ENCODE measurements at places on chromosomes 3 and 15.

- no peak for DNase-seq
Observed at GRCh38 chr3:106421909-106422308, 553.1 kb upstream of the CBLB start.

- DNase-seq = no peak
Observed at GRCh38 chr3:71022551-71023335, 560.8 kb downstream of the FOXP1 start.

DNA sequence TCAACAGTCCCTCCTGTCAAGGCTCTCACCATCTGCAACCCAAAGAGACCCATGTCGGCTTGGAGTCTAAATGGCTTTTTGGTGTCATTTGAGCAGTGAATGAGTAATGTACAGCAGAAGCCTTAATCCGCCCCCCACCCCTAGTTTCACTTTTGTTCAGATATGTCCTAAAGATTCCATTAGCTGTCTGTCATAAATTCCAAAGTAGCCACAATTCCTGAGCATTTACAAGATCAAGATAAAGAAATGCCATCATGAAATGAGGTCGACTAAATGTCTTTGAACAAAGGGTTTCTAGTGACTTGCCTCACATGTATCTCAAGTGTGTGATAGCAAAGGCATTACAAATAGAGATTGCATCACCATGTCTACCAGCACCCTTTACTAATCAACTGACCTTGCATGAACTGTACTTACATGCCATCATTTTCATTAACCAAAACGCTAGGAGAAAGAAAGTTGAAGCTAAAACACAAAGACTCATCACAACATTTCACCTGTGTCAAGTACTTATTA is 123.8 kb upstream of the PHLDB2 start:
- DNase-seq = no peak

DNA sequence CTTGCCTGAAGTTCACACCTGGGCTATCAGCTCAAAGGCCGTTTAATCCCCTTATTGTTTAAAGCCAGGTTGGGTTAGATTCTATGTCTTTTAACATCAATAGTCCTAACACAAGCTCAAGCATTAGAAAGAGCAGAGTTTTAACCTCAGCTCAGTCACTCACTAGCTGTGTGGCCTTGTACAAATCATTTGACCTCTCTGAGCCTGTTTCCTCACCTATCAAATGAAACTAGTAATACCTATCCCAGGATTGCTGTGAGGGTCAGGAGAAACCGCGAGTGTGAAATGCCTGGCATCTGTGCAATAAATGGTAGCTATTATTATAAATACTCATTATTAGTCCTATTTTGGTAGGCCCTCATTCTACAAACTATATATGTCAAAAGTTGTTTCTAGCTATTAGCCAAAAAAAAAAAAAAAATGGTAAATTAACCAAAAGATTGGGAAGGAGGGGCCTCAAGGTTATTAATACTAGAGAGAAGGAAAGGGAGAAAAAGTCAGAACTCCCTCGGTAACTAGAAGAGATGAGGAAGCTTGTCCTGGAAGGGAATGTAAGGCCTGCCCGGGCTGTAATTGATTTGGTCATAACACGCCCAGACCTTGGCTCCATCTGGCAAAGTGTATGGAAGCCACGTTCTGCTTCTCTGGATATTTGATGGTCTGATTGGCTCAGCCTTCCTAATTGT is 510.5 kb upstream of the PROK2 start:
- DNase-seq = no peak

DNA sequence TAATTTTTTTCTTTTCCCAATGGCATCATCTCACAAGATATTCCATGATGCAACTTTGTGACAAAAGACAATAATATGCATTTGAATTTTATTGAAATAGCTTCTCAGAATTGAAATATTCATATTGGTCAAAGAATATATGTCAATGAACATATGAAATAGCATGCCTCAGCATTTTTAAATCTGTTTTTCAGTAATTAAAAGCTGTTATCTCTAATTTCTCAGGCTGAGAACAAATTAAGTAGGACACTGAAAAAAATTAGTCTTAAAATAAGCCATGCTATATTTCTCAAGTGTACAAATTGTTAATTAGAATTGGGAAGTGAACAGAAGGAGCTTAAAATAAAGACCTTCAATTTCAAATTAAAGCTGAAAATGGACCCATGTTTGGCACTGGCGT is 570.1 kb downstream of the MFSD1 start:
- DNase-seq = no peak

DNA sequence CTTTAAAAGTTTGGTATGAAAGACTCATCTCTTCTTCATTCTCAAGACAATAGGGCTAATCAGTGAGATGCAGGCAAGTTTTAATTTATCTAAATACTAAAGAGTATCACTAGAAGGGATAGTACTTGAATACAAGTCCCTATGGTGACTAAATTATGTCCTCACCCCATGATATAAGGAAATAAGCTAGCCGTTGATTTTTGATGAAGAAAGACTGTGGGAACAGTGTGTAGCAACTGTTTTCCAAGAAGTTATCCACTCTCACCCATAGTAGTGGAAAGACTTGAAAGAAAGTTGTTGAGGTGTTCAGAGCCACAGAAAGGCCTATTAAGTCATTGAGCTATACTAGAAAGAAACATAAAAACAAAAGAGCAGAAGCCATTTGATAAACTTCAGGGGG is 36.7 kb downstream of the PIK3CA start:
- no peak for DNase-seq

- DNase-seq = no peak
Observed at GRCh38 chr15:28927043-28927442, 41.3 kb downstream of the APBA2 start.

GRCh38 chr15:79051029-79051428 is 39.6 kb downstream of the RASGRF1 start:
- DNase-seq = no peak

DNA sequence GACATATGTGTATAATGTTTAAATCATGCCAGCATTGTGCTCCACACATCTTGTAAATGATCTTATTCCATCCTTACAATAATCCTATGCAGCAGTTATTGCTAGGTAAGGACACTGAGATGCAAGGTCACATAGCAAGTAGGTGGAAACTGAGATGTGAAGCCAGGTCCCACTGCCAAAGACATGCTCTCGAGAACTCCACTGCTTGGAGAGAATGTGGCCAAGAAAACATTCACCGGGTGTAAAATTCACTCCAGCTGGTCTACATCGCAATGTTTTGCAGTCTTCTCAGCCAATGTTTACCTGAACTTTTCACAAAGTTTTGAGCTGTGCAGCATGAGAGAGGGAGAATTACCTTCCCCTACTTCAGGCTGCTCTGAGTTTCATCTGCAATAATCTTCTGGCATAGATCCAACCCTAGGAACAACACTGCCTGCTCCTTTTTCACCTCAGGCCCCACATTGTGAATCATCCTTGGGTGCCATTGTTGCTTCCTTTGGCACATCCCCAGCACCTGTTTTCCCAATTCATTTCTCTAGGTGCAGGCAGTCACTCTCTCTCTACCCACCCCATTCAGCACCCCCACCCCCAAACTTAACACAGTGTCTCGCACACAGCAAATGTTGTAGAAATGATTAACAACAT is 53.5 kb upstream of the PRTG start:
- DNase-seq = no peak

- DNase-seq = no peak
Observed at GRCh38 chr3:152264378-152264777, 4.4 kb upstream of the MBNL1 start.

GRCh38 chr3:113590983-113591382 is 58.6 kb downstream of the SIDT1 start:
- no peak for DNase-seq

- DNase-seq = no peak
Observed at GRCh38 chr15:78739996-78740903, 71.0 kb downstream of the ADAMTS7 start.

DNA sequence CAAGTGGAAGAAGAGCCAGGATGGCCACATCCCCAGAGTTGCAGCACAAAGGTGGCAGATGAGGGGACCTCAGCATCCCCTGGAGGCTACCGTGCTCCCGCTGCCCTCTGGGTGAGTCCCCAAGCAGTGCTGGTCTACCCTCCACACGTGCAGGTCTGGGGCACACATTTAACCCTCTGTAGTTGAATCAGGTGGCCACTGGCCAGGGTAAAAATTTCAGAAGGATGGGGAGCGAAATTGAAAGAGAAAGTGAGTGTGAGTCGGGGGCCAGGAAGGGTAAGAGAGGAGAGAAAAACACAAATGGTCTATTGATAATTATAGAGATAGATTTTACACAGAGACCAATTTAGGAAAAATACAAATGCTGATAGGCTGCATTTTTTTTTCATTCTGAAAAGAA is 139.5 kb upstream of the EIF1B start:
- no peak for DNase-seq

- no peak for DNase-seq
Observed at GRCh38 chr3:49519296-49519695, 35.0 kb upstream of the BSN start.

DNA sequence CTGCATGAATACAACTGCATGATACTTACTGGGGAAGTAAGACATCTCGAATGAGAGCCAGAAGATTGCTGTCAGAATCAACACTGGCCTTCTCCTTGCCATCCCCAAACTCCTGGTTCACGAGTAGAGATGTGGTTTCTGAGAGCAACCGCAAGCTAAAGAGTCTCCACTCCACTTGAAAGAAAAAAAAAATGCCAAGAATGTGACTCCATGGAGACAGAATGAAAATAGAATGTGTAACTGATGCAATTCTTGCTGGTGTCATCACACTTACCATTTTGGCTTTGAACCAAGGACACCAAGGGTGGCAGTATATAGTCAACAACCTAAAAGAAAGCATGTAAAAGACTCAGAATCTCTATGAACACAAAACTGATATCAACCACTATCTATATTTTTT is 280.4 kb downstream of the ULK4 start:
- DNase-seq = no peak

DNA sequence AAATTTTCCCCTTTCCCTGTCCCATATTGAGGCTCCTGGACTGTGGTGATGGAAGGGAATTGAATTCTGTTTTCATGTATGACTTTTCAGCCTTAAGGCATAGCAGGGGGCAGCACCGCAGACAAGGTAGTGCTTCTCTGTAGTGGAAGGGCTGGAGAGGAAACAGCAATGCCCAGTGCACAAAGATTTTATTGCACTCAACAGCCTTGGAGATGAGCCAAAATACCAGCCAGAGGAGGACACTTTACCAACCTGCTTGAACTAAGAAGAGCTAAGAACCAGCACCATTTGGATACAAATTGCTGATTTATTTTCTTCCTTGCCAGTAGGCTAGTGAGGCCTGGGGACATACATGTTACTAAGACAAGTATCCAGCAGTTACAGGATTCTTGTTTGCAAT is 98.7 kb downstream of the KCNMB2 start:
- DNase-seq = no peak

DNA sequence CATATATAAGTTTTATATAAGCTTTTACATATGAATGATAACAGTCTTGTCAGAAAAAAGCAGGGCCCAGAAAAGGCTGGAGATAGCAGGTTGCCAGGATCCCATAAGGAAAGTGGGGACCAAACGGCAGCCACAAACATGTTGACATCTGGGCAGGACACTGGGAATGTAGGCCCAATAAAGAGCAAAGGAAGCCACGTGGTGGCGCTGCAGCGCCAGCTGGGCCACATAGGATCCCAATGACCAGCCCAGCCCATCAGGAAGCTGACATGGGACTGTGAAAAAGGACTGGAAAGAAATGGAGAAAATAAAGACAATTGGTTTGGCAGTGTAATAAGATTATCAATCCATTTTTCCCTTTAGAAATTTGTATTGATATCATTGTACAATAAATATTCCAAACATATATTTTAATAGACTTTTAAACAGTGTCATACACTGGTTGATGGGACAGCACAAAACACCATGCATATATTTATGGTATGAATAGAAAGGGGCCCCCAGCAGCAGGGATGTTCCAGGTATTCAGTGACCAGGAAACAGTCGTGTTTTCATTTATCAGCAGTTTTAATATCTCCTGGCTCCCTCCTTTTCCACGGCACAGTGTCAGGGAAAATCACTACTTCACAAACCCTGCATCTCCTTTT is 89.0 kb upstream of the STRIT1 start:
- no peak for DNase-seq

GRCh38 chr3:190302212-190302867 is 19.9 kb downstream of the CLDN1 start:
- no peak for DNase-seq

GRCh38 chr3:23760325-23760724 is 45.4 kb upstream of the UBE2E1 start:
- no peak for DNase-seq

DNA sequence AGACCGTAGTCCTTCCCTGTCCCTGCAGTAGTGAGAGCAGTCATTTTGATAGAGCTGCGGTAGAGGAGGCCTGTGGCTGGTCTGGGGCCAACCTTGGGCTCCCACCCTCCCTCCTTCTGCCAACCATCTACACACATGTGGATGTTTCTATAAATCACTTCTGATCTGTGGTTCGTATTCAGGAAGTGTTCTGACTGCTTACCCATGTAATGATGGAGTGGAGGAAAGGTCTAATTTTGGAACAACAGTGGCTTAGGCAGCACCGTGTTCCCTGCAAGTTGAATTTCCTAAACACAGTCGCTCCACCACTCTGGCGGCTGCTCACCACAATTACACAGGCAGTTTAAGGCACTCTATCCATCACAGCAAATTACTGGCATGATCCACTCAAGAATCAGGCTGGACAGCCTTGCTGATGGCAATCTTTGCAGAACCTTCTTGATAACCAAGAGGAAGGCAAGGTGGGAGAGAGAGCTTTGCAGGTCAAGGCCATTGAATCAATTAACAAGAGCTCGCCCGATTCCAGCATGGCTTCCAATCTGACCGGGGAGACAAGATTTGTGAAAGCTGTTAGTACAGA is 104.7 kb upstream of the VEPH1 start:
- DNase-seq = no peak

- no peak for DNase-seq
Observed at GRCh38 chr15:43974852-43975251, 148.1 kb downstream of the WDR76 start.

DNA sequence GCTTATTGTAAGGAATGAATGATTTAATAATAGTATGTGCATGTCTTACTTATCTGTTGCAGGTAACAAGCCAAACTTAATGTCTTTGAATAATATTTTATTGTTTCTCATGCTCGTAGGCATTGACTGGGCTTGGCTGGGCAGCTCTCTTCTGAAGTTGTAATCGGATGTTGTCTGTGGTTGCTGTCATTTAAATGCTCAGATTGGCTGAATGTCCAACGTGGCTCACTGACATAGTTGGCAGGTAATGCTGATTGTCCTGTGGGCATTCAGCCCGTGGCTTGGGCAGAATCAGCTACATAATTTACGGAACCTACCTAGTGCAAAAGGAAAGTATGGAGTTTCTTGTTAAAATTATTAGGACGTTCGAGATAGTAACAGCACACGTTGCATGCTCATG is 297.4 kb upstream of the GBE1 start:
- DNase-seq = no peak

- DNase-seq = no peak
Observed at GRCh38 chr3:35648347-35648746, 9.0 kb downstream of the ARPP21 start.

GRCh38 chr3:129197321-129197720 is 13.6 kb upstream of the CNBP start:
- no peak for DNase-seq

DNA sequence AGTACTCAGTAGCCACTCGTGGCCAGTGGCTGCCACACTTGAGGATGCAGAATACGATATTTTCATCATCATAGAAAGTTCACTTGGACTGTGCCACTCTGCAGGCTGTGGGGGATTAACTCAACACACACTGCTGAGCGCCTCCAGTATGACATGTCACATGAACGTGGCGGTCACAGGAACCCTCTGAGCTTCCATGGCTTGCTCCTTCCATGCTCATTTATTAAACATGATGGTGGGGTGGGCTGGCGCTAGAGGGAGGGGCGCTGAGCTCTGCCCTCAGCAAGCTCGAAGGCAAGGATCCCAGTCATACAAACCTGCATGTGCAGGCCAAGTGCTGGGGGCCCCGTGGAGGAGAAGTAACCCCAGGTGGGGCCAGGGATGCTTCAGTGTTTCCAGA is 85.5 kb downstream of the WNT7A start:
- no peak for DNase-seq
